Thyroid gland (tissue), 4 donors: ENCODE measurements at places on chromosomes 4 and X. TPM values are rescaled to one million over a fixed set of nuclear protein-coding genes. Genes with fewer than 3 reads are reported as not detected.

Gene CENPVL2
- not detected for total RNA-seq

Gene VSIG4
- 29.4 TPM for total RNA-seq

Gene RBM47
- 289 TPM for total RNA-seq

Gene FOXR2
- total RNA-seq, result not detected

Gene GLRA2
- not detected for total RNA-seq

Gene GCNA
- 2.2 TPM for total RNA-seq

Gene PAGE2
- total RNA-seq, result not detected

DNA sequence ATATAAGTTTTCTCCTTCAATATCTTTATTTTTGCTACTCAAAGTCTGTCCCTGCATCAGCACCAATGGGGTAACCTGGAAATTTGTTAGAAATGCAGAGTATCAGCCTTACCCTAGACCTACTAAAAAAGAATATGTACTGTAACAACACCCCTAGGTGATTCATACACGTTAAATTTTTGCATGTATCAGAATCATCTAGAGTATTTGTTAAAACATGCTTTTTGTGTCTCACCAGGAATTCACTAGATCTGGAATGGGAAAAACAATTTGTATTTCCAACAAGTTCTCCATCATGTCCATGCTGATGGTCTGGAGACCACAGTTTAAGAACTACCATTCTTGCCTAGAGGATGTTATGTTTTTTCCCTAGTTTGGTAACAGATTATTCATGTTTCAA, 196.0 kb upstream of the EDNRA start:
- no peaks in the 10 kb centered on the region for H3K36me3 ChIP-seq
- DNase-seq, result no peak
- H3K27me3 ChIP-seq, result no peaks in the 10 kb centered on the region

DNA sequence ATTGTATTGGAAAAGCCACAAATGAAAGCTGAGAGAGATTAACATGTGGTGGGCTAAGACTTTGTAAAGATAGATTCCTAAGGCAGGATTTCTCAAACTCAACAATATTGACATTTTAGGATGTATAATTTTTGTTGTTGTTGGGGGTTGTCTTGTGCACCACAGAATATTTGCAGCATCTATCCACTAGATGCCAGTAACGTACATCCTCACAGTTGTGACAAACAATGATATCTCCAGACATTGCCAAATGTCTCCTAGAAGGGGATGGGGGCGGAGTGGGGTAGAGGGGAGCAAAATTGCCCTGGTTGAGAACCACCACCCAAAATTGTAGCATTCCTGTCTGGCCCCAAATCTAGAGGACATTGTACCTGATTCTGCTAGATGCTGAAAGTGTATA, 14.7 kb upstream of the CBR4 start:
- H3K27me3 ChIP-seq, result no peaks in the 10 kb centered on the region
- H3K27ac ChIP-seq, result peak overlapping the region; percentile 15
- no peaks in the 10 kb centered on the region for H3K4me1 ChIP-seq
- no peak overlapping the region for H3K4me3 ChIP-seq
- no peak for DNase-seq

DNA sequence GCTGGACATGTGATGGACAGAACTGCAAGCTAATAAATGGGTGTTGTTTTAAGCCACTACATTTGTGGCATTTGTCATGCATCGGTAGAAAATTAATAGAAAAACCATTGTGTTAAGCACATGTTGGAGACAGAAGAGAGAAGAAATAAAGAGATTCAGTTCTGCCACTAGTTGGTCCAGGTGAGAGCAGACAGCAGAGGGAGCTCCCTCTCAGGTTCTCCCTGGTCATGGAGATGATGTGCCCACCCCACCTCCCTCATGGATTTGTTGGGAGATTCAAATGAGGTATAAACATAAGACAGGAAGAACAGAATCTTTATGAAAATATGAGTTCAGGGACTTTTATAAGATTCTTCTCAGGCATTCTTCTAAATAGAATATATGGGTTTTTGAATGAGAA, 36.8 kb upstream of the OCIAD2 start:
- peaks cover 4% of the 10 kb centered on the region for H3K4me1 ChIP-seq
- DNase-seq, result peak; percentile 68
- H3K36me3 ChIP-seq, result no peaks in the 10 kb centered on the region
- no peak overlapping the region for H3K4me3 ChIP-seq
- H3K27me3 ChIP-seq, result no peaks in the 10 kb centered on the region
- no peak overlapping the region for H3K27ac ChIP-seq

- no peaks in the 10 kb centered on the region for H3K27me3 ChIP-seq
- DNase-seq, result no peak
- H3K36me3 ChIP-seq, result no peaks in the 10 kb centered on the region
- H3K27ac ChIP-seq, result no peak overlapping the region
- no peak overlapping the region for H3K4me3 ChIP-seq
- no peaks in the 10 kb centered on the region for H3K4me1 ChIP-seq
Observed at GRCh38 chr4:109977854-109978501, 65.3 kb downstream of the EGF start.

DNA sequence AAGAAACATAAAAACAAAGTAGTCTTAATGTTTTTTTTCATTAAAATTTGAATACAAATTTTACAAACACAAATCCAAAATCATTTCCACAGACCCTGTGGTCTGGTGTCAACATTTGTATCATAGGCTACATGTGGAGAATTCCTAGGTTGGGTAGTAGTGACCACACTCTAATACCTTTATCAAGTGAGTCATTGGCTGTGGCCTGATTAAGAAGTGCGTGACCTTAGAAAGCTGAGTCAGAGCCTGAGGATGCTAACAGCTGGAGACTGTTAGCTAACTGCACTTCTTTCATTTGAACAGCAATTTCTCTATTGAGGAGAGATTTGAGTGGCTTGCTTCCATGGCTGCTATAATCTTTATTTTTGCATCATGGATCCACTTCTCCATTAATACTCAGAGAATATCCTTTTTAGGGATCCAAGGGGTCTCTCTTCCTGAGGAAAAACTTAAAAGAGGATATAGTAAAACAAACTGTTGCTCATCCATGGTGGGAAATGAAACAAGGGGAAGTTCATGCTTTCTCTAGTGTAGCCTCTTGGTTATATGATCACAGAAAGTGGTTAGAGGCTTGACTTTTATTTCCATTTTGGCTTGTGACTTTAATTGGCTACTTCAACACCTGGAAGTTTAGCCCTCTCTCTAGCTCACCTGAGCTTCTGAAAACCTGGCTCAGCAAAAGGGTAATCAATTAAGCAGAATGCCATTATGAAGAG, 335.8 kb downstream of the PABPC4L start:
- H3K27ac ChIP-seq, result no peak overlapping the region
- no peaks in the 10 kb centered on the region for H3K27me3 ChIP-seq
- H3K4me1 ChIP-seq, result no peaks in the 10 kb centered on the region
- no peak overlapping the region for H3K4me3 ChIP-seq
- no peak for DNase-seq

DNA sequence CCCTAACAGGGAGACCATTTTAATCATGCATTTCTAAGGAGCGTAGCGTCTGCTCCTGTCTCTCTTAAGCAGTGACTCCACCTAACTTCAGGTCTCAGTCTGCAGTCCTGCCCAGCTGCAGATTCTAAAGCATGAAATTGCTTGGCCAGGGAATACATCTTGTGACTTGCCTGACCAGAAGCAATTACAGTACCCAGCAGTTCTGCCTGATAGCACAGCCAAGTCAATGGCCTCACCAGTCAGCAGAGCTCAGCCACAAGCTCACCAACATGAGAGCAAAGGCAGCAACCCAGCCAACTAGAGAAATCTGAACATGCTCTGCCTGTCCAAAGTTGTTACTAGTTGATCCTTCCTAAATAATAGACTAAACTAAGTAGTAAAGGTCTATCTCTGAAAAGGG, 2011.9 kb upstream of the PCDH10 start:
- H3K27ac ChIP-seq, result no peak overlapping the region
- DNase-seq, result no peak
- no peaks in the 10 kb centered on the region for H3K36me3 ChIP-seq
- H3K4me1 ChIP-seq, result no peaks in the 10 kb centered on the region
